ENCODE measurements at places on chromosomes 5 and 9.

GRCh38 chr9:70600506-70600905 is 186.0 kb upstream of the KLF9 start:
- DNase-seq: no peak

GRCh38 chr9:134495881-134496412 is 145.7 kb upstream of the COL5A1 start:
- DNase-seq: no peak

- DNase-seq: no peak
These were observed 2029.0 kb upstream of the WWC1 start for GRCh38 chr5:166262395-166262794.

DNA sequence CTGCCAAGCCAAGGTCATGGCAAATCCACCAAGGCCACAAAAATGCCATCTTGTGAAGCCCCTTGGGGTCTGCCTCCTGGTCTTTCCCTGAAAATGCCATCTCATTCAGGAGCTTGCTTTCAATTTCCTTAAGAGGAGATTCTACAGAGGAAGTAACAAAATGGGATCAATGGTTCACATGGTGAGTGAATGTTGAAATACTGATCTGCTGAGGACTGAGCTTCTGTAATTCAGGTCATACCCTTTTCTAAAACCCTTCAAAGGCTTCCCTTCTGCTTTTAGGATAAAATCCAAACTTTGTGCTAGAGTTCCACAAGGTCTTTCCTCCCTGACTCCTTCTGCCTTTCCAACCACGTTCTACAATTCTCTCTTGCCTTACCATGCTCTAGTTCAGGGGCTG is 24.7 kb upstream of the NR3C1 start:
- DNase-seq: no peak

GRCh38 chr5:138753794-138754698 is 821 bp downstream of the CTNNA1 start:
- peak; percentile 22 for DNase-seq

DNA sequence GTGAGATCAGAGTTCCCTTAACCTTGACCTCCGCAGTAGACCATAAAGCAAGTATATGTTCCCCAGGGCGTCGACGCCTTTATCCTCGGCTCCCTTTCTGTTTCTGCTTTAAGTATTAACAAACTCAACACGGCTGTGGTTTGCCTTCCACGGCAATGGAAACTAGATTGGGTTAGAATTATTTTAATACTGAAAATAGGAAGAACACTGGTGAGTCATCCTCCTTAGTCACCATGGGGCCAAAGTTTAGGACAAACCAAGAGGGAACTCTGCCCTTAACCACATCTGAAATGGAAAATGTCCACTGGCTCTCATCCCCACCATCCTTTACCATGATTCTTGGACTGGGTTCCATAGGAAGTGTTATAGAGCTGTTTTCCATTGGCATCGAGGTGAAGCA is 386.1 kb downstream of the ACTL7B start:
- no peak for DNase-seq

GRCh38 chr5:128084228-128085167 is 932 bp downstream of the SLC12A2 start:
- DNase-seq: peak; percentile 45

DNA sequence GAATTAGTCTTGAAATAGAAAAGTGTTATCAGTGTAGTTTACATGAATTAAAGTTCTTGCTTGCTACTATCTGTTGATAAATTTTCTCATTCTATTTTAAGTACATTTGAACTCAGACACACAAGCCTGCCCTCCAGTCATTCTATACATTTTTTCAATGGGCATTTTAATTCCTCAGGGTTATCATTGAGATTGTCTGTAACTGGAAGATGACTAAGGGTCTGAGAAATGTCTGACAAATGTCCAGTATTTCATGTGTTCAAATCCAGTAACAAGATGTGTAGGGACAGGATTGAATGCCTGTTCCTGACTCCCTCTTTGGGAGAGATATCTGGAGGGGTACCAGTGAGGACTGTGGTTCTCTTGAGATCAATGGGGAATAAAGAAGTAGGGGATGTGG is 223.9 kb upstream of the ADAMTSL1 start:
- DNase-seq: no peak

- DNase-seq: no peak
These were observed 24.4 kb upstream of the RGMB start for GRCh38 chr5:98749046-98749445.

GRCh38 chr5:34053133-34053532 is 10.1 kb upstream of the C1QTNF3 start:
- DNase-seq: no peak

DNA sequence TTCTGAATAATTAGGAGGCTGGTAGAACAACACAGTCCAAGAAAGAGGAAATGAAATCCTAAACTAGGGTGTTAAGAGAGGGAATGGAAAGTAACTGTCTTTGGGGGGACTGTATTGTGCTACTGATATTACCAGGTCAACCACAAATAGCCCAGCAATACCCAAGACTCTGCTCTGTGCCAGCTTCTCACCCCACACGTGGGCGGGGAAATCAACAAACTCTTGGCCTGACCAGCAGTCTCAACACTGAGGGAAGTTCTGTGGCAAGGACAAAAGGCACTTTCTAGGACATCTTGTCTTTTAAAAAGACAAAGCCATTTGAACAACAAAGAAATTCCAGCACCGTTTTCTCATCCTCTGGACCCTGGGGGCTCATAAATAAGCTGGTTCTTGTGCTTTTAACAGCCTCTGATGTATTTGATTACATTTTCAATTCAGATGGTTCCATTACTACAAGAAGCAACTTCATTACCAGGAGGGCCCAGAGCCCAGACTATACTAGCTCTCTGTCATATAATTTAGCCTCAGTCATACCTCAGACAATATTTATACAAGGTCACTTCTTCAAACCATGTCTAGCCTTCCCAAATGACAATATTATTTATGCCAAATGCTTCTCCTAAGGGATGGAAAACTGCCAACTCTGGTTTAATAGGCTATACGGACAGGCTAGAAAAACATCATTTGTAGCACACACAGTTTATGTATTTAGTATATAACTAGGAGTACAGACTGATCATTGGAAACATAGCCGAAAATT is 297.8 kb downstream of the CWC27 start:
- DNase-seq: no peak

DNA sequence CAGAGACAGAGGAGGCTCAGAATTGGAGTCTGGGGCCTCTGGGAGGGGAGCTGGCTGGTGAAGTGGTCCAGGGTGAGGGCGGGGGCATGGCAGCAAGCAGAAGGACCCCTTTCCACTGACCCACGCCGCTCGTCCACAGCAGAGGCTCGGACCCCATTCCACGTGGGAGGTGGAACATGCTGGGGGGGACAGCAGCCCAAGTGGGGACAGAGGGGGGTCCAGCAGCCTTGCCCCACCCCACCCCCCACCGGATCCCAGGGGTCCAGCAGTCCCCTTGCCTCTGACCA is 25.4 kb upstream of the NKD2 start:
- DNase-seq: no peak

GRCh38 chr5:122943050-122943698 is 93.4 kb downstream of the PPIC start:
- no peak for DNase-seq

DNA sequence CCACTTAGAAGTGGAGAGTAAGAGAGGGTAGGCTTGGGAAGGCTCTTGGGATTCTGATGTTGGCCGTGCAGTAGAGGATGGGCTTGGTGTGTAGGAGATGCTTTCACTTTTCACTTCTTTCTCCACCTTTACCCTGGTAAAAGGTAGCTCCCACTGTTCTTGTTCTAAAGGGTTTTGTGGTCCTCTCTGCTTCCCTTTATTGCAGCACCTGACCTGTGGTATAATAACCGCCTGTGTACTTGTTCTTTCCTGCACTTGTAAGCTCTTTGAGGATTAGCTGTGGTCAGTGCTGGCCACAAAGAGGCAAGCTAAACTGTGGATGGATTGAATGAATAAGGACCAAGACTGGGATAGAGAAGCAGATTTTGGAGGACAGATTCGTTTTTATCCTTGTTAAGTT is 25.2 kb downstream of the KDM4C start:
- no peak for DNase-seq

DNA sequence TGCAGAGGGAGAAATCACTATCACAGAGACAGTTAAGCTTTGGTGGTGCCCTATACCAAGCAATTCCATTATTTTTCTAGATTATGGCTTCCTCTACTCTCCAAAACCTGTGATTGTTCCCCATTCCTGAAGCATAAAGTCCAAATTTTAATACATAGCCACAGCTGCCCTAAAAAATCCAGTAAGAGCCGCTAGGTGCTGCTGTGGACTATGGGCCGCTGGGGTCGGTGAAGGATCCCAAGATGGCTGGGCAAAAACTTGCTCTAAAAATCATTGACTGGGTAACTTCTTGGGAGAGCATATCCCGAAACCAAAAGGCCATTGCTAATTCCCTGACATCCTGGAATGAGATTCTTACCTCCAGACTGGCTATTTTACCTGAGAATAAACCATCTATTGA is 245.3 kb downstream of the NFIB start:
- DNase-seq: no peak

GRCh38 chr9:74035786-74036185 is 461.3 kb upstream of the RORB start:
- DNase-seq: no peak

- no peak for DNase-seq
These were observed 161.7 kb downstream of the GNA14 start for GRCh38 chr9:77486463-77486862.

- no peak for DNase-seq
These were observed 38.0 kb downstream of the NIPAL4 start for GRCh38 chr5:157497875-157498611.

- DNase-seq: no peak
These were observed 13.0 kb downstream of the ACTL7B start for GRCh38 chr9:108842610-108843295.

DNA sequence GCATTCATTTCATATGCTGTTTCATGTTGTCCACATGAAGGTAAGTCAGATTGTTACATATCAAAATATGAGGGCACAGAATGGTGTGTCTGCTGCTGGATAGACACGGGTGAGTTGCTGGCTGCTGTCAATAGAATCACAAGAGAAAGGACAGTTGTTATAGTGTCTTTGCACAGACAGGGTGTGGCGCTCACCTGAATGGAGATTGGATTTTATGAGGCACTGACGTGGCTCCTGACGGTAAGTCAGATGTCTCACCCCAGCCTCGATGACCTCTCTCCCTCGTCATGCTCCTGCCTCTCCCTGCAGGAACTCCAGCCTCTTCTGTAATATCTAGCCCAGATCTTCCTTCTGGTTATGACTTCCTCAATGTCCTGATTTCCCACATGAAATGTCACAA is 75.4 kb upstream of the SELENOP start:
- DNase-seq: no peak

DNA sequence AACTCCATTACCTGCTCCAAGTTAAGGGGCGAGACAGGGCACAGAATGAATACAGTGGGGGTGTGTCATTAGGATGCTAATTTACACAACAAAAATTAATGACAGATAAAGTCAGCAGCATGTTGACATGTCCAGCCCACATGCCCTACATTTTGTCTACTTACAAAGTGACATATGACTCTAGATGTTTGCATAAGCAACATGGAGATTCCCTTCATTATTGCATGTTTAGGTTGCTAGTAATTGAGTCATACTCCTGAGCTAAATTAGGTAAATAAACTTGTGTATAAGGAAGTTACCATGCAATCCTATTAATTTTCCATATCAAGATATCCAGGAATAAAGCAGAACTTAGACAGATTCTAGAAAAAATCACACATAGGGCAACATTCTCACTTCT is 232.2 kb downstream of the PDE4D start:
- no peak for DNase-seq

GRCh38 chr9:123488722-123489321 is 132.8 kb downstream of the CRB2 start:
- DNase-seq: no peak

GRCh38 chr9:128007566-128008138 is 26.9 kb upstream of the EEIG1 start:
- peak; percentile 51 for DNase-seq

- DNase-seq: no peak
These were observed 34.3 kb downstream of the MRPL36 start for GRCh38 chr5:1765141-1765879.

DNA sequence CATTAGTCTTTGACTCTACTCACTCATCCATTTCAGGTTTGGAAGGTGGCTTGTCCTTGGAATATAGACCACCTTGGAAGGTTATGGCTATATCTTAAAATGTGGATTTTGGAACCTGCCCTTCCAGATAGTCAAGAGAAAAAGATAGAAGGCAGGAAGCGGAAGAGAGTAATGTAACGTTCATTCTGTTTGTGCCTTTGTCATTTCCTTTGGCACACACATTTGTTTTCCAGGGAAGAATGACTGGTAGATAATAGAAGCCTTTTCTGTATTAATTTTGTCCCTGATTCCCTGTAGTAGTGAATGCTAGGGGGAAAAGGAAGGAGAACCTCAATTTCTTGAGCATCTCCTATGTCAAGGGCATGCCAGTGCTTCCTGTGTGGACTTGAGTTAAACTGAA is 54.7 kb downstream of the PPIC start:
- no peak for DNase-seq

GRCh38 chr5:136619556-136619955 is 254.2 kb upstream of the TRPC7 start:
- DNase-seq: no peak

- no peak for DNase-seq
These were observed 26.7 kb upstream of the PSD2 start for GRCh38 chr5:139768807-139769465.

DNA sequence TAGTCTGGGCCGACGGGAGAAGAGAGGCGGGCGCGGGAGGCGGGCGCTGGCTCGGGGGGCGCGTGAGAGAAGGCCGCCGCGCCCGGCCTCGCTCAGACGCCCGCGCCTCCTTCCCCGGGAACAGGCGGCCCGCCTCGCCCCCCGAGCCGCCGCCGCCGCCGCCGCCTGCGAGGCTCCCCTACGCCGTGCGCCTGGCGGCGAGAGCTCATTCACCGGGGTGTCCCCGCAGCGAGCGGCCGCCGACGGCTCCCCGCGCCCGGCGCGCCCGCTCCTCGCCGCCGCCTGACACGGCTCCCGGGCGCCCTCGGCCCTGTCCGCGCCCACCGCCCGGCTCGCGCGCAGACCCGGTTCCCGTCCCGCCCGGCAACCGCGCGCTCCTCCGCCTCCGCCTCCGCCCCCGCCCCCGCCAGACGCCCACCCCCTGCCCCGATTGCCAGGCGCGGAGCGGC is at the start of gene GNAQ:
Gene GNAQ, minus strand, starts transcription at position 368 of the 449 bp plus-strand sequence. CDS start 576 bp downstream, outside the sequence.
- no peak for DNase-seq

GRCh38 chr5:378976-379742 is 57.6 kb downstream of the AHRR start:
- no peak for DNase-seq
